ENCODE measurements at places on chromosomes 12 and 14.
A peak's percentile ranks its signal among the peaks of the same experiment; 100 is the strongest.

DNA sequence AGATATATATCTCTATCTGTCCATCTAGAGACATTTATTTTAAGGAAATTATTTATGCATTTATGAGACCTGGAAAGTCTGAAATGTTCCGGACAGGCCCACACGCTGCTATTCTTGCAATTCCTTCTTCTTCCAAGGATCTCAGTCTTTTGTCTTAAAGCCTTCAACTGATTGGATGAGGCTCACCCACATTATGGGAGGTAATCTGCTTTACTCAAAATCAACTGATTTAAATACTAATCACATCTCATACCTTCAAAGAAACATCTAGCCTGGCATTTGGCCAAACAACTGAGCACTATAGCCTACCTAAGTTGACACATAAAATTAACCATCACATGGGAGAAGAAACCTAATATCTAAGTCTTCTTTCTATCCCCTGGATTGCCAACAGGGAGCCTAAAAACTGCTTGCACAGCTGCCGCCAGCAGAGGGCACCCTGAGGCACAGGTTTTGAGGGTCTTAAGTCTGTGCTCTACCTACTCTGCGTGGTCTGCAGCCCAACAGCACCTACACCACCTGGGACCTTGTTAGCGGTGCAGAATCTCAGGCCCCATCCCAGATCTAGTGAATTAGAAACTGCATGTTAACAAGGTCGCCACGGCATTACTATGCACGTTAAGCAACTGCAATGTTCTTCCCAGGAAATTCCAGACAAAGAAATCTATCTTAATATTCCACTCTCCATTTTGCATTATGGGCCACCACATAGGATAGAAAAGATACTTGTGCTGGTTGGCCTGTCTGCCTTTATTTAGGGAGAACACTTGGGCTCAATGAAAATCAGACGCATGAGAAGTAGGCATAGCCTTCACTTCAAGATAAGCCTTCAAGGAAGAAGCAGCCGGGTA is 249.7 kb downstream of the FOXG1 start:
- peak; percentile 3 for DNase-seq

- DNase-seq, result no peak
Measured at GRCh38 chr14:98752660-98753059, 519.3 kb downstream of the BCL11B start.

GRCh38 chr14:55180434-55180833 is 11.0 kb downstream of the DLGAP5 start:
- DNase-seq, result peak; percentile 8

- DNase-seq, result no peak
Measured at GRCh38 chr14:51485733-51486132, 166.0 kb upstream of the FRMD6 start.

- DNase-seq, result no peak
Measured at GRCh38 chr12:75982169-75982564, 49.4 kb downstream of the PHLDA1 start.

DNA sequence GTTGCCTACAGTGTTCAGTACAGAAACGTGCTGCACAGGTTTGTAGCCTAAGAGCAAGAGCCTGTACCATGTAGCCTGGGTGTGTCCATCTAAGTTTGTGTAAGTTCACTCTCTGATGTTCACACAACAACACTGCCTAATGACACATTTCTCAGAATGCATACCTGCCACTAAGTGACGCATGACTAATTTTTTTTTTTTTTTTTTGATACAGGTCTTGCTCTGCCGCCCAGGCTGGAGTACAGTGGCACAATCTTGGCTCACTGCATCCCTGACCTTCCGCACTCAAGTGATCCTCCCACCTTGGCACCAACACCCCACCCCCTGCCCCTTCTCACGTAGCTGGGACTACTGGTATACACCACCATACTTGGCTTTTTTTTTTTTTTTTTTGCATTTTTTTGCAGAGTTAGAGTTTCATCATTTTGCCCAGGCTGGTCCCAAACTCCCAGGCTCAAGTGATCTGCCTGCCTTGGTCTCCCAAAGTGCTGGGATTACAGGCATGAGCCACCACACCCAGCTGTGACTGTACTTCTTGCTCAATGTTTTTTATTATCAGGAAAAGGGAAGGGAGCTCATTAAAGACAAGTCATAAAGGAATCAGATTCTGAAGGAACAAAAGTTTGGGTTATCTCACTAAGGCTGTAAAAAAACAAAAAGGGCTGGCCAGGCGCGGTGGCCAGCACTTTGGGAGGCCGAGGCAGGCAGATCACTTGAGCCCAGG is 10.0 kb upstream of the CDC42BPB start:
- no peak for DNase-seq

- peak; percentile 93 for DNase-seq
Measured at GRCh38 chr12:121296618-121297434, at the start of gene CAMKK2. Gene CAMKK2, minus strand, starts transcription at chr12:121296709. Its CDS starts 22,183 bp downstream, at chr12:121274526.

- no peak for DNase-seq
Measured at GRCh38 chr14:77231721-77232120, 39.3 kb downstream of the NGB start.

DNA sequence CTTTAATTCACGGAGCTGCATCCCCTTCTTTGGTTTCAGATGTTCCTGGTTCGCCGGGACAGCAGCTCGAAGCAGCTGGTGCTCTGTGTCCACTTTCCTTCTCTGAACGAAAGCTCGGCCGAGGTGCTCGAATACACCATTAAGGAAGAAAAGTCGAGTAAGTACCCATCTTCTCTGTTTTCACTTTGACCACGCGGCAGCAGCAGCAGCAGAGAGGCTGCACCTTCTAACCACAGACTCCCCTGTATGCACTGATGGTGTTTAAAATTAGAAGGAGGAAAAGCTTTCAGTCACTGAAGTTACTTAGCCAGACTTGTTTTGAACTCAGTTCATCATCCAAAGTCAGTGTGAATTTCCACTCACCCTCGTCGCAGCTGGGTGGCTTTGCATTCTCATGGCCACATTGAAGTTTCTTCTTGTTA is 63.8 kb downstream of the RIN3 start:
- DNase-seq, result no peak

- no peak for DNase-seq
Measured at GRCh38 chr12:105013892-105014291, 27.8 kb downstream of the NOPCHAP1 start.

- DNase-seq, result no peak
Measured at GRCh38 chr12:15689751-15690191, 99.4 kb downstream of the EPS8 start.

Data from GM12891 (cell line).